ENCODE measurements at places on chromosomes 11 and 22. TPM values are rescaled to one million over a fixed set of nuclear protein-coding genes. Genes with fewer than 3 reads are reported as not detected.

The PANX3 gene
- total RNA-seq = not detected

DNA sequence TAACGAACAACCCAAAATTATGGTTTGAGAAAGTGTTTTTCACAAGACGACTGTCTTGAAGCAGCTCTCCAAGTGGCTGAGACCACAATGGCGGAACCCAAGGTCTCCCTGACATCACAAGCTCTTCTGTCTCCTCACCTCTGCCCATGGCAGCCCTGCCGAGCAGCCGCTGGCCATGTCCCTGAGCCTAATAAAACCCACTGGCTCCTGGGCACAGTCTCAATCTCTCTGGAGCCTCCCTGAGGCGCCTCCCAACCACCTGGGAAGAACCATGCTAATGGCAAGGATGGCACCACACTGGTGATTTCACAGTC, 50.0 kb downstream of the CLTCL1 start:
- no peak overlapping the region for H3K27ac ChIP-seq
- no peaks in the 10 kb centered on the region for H3K36me3 ChIP-seq
- no peaks in the 10 kb centered on the region for H3K4me1 ChIP-seq
- DNase-seq = no peak

The MYO7A gene
- 0.29 TPM for total RNA-seq

The PKDREJ gene
- not detected for total RNA-seq

DNA sequence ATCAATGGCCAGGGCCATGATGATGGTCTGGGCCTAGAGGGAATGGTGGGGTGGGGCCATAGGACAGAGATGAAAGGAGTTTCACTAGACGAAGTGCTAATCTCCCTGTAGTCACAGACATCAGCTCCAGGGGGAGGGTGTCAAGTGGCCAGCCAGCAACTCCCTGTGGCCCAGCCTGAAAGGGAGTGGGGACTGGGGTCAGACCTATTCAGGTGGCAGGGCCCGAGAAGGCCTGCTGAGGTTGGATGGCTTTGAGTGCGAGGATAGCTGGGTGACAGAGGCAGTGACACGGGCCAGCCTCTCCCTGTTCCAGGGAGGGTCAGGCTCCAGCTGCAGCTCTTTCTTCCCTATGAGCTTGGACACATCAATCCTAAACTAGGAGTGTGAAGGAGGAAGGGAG, 11.0 kb downstream of the TOB2 start:
- H3K27me3 ChIP-seq = no peaks in the 10 kb centered on the region
- H3K36me3 ChIP-seq = peaks cover 4% of the 10 kb centered on the region
- no peak for DNase-seq
- H3K4me3 ChIP-seq = no peak overlapping the region
- H3K4me1 ChIP-seq = peaks cover 5% of the 10 kb centered on the region

GRCh38 chr11:65386307-65387140, at the start of gene FRMD8:
TSS of gene FRMD8 (plus strand) at chr11:65386637. CDS start at chr11:65387037, 400 bp downstream.
- DNase-seq = peak; percentile 97
- peak within 1 kb of the TSS; percentile 85 for H3K27ac ChIP-seq
- H3K4me1 ChIP-seq = peaks cover 76% of the 10 kb centered on the region
- H3K4me3 ChIP-seq = peak within 1 kb of the TSS; percentile 97

The KCNK4 gene
- 0.35 TPM for total RNA-seq

The BLID gene
- not detected for total RNA-seq

The GGTLC2 gene
- not detected for total RNA-seq

GRCh38 chr11:118082880-118083552, 3.7 kb downstream of the SMIM35 start:
- no peak for DNase-seq
- H3K36me3 ChIP-seq = peaks cover 7% of the 10 kb centered on the region
- H3K4me1 ChIP-seq = peaks cover 5% of the 10 kb centered on the region
- no peak overlapping the region for H3K27ac ChIP-seq
- H3K4me3 ChIP-seq = no peak overlapping the region
- H3K27me3 ChIP-seq = peaks cover 5% of the 10 kb centered on the region

The RASD2 gene
- total RNA-seq = 0.28 TPM

DNA sequence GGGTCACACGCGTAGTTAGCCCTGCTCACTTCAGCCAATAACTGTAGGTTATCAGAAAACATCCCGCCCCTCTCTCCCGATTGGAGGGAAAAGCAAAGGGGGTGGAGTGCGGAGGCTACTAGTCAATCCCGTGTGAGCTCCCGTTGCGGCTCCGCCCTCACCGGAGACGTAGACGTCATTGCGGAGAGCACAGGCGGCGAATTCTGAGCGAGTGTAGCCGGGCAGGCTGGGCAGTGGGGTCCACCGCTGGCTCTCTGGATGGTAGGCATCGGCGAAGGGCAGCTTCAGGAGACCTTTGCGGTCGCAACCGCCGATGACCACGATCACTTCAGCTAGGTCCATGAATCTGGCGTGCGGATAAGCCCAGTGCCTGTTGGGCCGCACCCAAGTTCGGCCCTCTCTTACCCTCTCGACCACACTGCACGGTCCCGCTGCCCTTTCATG, 4.7 kb downstream of the KLHL35 start:
- peak; percentile 73 for DNase-seq
- peaks cover 10% of the 10 kb centered on the region for H3K36me3 ChIP-seq
- peak overlapping the region; percentile 84 for H3K4me3 ChIP-seq

DNA sequence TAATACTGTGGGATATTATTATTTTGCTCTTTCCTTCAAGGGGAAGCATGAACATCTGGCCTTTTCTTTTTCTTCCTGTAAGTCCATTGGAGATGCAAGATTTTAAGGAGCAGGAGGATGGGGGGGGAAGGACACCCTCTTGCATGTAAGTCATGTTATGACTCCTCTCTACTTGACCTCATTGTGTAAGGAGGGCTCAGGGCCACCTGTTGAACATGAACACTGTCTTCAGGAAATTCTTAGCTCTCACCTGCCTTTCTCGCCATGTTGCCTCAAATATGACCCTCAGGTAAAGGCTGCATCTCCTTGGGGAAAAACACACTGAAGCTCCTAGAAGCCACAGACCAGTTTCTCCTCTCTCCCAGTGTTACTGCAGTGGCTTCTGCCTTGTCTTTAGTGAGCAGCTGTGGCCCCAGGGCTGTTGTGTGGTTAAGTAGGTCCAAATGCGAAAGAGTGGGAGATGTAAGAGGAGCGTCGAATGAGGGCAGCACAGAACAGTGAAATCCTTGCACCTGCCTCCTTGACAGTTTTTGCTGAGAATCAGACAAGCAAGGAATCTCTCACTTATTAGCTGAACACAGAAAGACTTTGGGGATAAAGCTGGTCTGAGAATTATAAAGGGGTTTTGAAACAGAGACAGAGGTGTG, 1.3 kb upstream of the RAG1 start:
- H3K36me3 ChIP-seq = no peaks in the 10 kb centered on the region
- H3K27ac ChIP-seq = no peak overlapping the region
- DNase-seq = no peak
- no peak overlapping the region for H3K4me3 ChIP-seq

The SLC39A13 gene
- 21.0 TPM for total RNA-seq

- no peak overlapping the region for H3K4me3 ChIP-seq
- H3K36me3 ChIP-seq = no peaks in the 10 kb centered on the region
- H3K27me3 ChIP-seq = peaks cover under 1% of the 10 kb centered on the region
- H3K27ac ChIP-seq = no peak overlapping the region
- H3K4me1 ChIP-seq = no peaks in the 10 kb centered on the region
- no peak for DNase-seq
These were observed 9.0 kb upstream of the RDX start for GRCh38 chr11:110305169-110306018.

GRCh38 chr11:125091247-125091876, 20.1 kb downstream of the TMEM218 start:
- peak; percentile 15 for DNase-seq
- no peaks in the 10 kb centered on the region for H3K27me3 ChIP-seq
- peaks cover 6% of the 10 kb centered on the region for H3K4me1 ChIP-seq
- H3K36me3 ChIP-seq = no peaks in the 10 kb centered on the region
- H3K4me3 ChIP-seq = no peak overlapping the region
